Subcutaneous adipose tissue (tissue), 4 donors: ENCODE measurements at places on chromosomes 6 and 20. TPM values are rescaled to one million over a fixed set of nuclear protein-coding genes. Genes with fewer than 3 reads are reported as not detected.

Gene PNLDC1
- not detected for total RNA-seq

Gene CRISP2
- total RNA-seq, result not detected

Gene TFAP2B
- not detected for total RNA-seq

Gene COL11A2
- total RNA-seq, result not detected

Gene SGK1
- 175 TPM for total RNA-seq

Gene CFB
- total RNA-seq, result 33.1 TPM

Gene NKAPL
- 1.5 TPM for total RNA-seq

Gene LPA
- not detected for total RNA-seq

Gene GRM4
- not detected for total RNA-seq

Gene PTPRK
- total RNA-seq, result 26.8 TPM
